ENCODE measurements at places on chromosomes 4 and X.

GRCh38 chrX:93422693-93423092 is 250.7 kb downstream of the NAP1L3 start:
- DNase-seq, result no peak

GRCh38 chr4:181503687-181504390 is 739.4 kb upstream of the TENM3 start:
- no peak for DNase-seq

GRCh38 chrX:131840799-131841495 is 182.2 kb upstream of the STK26 start:
- DNase-seq, result no peak

- no peak for DNase-seq
Measured at GRCh38 chrX:44265559-44265958, 77.9 kb downstream of the EFHC2 start.

DNA sequence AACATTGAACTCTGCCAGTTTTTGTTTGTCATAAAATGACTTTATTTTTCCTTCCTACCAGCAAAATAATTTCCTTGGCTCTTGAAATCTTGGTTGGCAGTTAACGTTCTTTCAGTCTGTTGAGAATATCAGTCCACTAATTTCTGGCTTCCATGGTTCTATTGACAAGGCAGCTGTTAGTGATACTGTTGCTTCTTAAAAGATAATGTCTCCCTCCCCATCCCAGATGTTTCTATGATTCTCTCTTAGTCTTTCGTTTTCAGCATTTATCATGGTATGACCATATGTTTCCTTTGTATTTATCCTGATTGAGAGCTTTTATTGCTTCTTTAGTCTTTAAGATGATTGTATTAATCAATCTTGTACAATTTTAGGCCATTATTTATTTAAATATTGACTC is 81.1 kb upstream of the STK26 start:
- DNase-seq, result no peak

All from stimulated activated naive B cell treated with anti-CD40 and anti-IgM and Interleukin-4, amounts not matched to agents 10 μg/mL and 1 μg/mL and 100 μg/mL, for 72 hours (primary cell).